T-helper 1 cell (primary cell): ENCODE measurements at places on chromosomes 1 and 21.

DNA sequence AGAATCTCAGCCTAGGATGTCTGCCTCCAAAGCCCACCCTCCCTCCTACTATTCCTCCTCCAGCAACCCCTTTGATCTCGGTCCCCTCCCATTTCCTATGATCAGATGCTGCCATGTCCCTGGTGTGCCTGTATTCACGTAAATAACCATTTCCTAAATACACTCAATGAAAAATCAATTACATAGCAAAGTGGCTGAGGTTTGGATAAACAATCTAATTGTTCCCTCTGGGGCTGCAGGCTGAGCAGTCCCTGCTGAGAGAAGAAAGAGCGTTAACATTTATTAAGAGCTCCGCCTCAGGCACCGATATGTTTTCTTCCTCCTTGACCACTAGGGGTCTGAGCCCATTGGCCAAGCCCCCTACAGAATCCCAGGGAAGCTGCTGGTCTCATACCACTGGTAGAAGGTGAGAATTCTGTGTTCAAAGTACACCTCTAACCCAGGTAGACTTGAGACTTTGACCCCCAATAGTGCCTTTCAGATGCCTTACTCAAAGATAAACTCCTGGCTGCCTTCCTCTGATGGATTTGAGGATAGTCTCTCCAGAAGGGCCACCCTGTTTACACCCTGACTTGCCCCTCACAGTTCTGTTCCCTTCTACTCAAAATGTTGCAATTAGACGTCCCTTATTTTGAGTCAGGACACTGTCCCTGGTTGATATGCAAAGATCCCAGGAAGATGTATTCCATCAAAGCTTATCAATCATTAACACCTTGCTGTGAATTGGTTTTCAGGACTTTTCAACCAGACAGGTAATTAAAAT is 33.9 kb upstream of the CAMK1G start:
- DNase-seq, result no peak

DNA sequence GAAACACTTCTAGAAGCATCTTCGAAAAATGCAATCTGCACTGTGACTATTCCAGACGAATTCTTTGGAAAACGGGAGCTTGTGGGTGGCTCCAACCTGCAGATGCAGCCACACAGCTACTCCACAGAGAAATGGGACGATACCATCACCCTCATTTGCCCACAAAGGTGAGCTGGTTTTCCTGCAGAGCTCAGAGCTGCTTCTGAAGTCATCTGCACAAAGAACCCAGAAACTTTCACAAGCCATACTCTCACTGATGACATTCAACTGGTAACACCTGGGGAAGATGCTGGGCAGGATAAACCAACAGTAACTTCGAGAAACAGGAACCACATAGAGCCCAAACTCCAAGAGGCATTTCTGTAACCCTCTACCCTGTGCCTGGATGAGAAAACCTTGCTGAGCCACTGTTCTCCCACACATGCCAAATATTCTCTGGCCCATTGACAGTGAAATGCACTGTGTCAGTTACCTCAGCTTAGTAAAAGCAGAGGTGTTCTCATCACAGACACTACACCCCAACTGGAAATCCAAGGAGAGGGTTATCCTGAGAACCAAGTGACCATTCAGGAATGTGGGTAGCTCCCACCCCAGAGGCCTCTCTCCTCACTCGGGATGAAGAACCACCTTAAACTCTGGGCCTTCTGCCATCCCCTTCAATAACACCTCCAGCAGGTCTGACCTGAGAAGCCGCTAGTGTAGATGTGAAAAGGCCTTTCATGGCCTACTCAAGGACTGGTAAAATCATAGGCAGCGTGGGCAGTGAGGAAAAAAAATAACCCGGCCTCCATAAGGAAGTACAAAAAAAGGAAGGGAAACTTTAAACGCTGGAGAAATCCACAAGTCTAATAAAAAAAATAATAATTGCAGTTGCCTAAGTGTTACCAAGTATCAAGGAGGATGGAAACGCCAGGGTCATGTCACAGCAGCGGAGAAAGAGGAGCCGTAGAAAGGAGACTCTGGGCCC is 56.7 kb downstream of the HSF2BP start:
- no peak for DNase-seq

DNA sequence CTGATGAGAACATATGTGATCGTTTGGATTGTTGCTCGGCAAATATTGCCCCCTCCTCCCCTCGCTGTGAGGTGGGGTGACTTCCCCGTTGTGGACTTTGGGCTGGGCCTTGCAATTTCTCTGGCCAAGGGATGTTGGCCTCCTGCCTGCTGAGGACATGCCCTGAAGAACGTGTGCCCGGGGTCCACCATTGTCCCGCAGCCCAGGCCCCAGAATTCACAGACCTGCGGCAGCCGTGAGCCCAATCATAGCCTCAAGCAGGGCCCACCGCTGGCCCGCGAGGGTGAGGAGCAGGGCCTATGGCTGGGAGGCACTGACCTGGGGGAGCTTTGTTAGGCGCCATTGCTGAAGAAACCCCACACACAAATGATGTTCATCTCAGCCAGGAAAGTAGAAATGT is 58.3 kb upstream of the ACTRT2 start:
- DNase-seq, result no peak

- no peak for DNase-seq
These were observed 26.8 kb downstream of the IFFO2 start for GRCh38 chr1:18929686-18930085.

DNA sequence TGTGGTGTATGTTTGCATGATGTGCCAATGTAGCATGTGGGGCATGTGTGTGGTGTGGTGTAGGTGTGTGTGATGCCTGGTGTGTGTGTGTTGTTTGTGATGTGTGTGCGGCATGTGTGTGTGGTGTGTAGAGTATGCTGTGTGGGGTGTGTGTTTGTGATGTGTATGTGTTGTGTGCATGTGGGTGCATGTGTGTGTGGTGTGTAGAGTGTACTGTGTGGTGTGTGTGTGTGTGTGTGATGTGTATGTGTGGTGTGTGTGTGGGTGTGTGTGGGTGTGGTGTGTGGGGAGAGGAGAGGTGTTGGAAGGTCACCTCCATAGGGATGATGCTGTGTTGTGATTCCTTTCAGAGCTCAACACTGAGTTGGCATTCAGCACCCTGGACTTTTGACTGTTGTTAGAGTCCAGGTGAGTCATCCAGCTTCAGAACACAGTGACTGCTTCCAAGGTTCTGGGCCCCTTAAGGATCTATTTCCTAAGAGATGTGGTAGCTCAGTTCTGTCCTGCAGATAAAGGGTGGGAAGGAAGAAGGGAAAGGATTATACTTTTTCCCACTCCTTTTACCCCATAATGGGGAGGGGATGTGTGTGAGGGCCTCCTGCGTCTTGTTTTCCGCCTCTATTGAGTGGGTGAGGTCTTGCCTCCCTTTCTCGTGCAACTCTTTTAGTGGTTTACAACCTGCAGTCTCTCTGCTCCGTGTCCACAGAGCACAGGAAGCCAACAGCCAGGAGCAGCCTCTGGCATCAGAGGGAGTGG is 47.6 kb downstream of the RHOU start:
- no peak for DNase-seq

GRCh38 chr1:229757226-229757625 is 131.2 kb downstream of the URB2 start:
- no peak for DNase-seq

DNA sequence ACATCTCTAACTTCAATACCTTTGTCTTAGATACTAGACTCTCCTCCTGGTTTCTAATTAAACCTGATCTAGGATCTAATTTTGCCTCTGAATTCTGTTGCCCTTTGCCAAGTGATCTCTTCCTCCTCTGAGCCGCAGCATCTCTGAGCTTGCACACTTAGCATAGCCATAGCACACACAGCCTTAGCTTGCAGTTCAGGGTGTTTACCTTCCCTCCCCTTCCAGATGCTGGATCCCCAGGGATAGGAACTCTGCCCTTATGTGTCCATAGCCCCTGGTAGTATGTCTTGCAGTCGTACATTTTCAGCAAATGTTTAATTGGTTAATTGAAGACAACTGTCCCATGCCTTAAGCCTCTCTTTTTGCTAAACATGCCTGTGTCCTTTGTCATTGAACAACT is 30.3 kb downstream of the SELL start:
- no peak for DNase-seq

- DNase-seq, result no peak
These were observed 100.0 kb downstream of the CRYAA start for GRCh38 chr21:43268804-43269186.

DNA sequence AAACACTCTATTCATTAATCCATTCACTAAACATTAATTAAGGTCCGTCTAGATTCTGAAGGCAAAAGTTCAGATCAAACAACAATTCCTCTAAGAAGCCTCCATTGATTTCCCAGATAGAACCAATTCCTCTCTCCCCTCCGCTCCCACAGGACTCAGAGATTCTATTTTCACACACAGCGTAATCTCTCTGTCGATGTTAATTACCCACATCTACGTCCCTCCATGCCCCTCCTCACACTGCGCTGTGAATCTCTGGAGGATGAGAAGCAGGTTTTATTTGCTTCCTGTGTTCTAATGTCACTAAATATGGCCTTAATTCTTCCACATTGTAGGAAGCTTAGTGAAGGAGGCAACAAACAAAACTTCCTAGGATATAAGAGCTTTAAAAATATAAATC is 306.7 kb downstream of the DSCAM start:
- no peak for DNase-seq

DNA sequence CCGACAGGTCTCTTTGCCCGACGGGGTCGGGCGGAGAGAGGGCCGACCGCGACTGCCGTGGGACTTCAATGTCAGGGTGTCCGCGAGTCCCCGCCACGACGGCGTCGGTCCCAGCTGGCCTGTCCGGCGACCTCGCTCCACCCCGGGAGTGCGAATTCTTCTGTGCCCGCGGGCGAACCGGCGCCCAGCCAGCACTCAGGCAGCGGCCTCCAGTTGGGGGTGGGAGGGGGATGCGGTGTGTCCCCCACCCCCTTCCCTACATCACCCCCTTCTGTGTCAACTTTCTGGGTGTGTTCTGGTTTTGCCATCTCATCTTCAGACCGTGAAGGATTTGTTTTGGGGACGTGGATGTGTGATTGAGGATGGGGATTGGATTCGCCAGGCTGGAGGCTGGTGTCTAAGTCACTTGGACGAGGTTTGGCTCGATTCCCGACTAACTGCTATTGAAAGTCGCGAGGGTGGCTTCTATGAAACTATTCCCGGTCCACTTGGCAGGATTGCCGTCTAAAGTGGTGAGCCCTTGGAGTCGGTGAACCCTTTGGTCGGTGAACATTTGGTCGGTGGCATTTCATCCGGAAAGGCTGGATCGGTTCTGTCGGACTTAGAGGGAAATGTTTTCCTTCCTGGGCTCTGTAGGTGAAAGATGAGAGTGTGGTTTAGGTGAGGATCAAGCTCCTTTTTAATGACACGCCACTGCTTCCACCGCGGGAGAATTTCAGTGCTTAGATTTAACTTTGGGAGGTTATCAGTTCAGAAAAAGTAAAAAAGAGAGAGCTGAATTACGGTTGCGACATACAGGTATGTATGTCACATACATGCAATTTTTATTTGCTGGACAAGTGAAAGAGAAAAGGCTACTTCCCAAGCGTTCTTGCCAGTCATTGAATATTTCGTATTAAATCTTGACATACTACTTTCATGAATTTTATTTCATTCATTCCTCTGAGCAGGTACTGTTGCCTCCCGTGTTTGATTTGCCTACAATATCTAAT is 771 bp downstream of the ABCD3 start:
- no peak for DNase-seq

DNA sequence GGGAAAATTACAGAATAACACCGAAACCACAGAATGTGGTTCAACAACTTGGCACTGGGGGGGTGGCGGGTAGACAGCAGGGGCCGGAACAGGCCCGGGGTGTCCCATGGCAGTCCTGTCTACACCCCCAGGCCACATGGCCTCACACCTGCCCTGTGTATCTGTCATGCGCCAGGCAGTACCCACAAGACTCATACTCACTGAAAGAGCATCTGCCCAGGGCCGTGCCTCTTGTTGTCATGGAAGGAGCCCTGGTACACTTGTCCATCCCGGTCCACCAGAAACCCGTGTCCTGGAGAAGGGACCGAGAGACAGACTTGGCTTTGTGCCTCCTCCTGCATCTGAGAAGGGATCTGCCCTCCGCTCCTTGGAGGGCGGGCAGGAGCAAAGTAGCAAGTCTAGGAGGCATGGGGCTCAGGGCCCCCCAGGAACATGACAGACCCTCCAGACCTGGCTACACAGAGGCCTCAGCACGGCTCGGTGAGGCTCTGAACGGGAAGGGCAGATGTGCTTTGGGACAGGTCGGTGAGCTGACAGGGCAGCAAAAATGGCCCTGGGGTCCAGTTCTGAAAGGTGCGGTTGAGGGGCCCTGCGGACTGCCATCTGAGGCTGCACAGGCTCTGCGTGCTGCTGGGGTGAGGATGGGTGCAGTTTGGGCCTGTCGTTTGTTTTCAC is 5.6 kb downstream of the MORN1 start:
- no peak for DNase-seq

DNA sequence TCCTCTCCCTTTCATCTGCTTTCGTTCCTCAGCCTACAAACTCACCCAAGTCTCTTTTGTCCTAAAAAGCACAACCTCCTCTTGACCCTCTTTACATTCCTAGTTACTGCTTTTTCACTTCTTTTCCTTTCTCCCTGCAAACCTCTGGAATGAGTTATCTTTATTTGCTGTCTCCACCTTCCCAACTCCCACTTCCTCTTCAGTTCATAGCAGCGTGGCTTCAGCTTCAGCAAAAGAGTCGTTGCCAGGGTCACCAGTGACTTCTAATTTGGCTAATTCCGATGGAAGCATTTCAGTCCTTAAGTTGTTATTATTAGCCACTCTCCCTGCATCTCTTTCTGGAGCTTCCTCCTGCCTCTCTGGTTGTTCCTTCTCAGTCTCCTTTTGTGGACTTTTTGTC is 6.2 kb upstream of the TMEM54 start:
- DNase-seq, result no peak

GRCh38 chr1:228373681-228374571 is 32.7 kb downstream of the TRIM11 start:
- no peak for DNase-seq

- DNase-seq, result no peak
These were observed 566.9 kb upstream of the ZRANB2 start for GRCh38 chr1:71647513-71648300.

- DNase-seq, result no peak
These were observed 21.6 kb upstream of the GUCA2A start for GRCh38 chr1:42186152-42186551.

GRCh38 chr1:212959266-212960220 is 9.2 kb downstream of the VASH2 start:
- DNase-seq, result no peak

DNA sequence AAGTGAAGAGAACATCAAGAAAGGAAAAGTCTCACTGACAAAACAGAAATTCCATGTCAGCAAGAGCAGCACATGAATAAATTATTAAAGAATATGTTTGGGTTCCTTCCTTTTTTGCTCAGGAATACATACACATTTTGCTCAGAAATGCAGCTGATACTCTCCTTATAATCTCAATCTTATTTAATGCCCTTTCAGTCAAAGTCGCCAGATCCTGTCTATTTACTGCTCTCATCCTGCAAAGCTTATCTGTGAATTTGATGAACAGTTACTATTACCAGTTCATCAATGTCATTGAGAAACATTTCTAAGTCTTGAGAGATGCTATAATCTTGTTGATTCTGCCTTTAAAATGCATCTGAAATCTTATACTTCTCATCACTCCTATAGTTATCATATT is 543.1 kb upstream of the ZRANB2 start:
- no peak for DNase-seq

- DNase-seq, result peak; percentile 17
These were observed 1.2 kb downstream of the SARS1 start for GRCh38 chr1:109214695-109215623.

- DNase-seq, result no peak
These were observed 81.3 kb downstream of the UROD start for GRCh38 chr1:45093334-45093733.
